DMS79 (cell line): ENCODE measurements at places on chromosomes 6 and 20.

DNA sequence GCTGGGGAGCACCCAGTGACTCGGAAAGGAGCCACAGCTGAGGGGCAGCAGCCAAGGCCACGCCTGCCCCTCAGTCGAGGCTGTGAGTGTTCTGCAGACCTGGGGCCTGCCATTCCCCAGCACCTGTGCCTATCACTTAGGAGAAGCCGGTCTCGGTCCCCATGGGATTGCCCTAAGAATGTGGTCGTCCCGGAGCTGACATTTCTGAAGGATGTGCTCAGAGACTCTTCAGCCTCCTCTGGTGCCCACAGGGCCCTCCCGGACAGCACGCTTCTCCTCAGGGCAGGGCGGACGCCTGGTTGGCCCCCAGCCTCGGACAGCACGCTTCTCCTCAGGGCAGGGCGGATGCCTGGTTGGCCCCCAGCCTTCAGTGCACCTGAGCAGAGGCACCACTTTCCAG is 223.9 kb downstream of the ERMARD start:
- no peak for DNase-seq

GRCh38 chr6:163459007-163459406 is 44.5 kb downstream of the QKI start:
- DNase-seq: no peak

DNA sequence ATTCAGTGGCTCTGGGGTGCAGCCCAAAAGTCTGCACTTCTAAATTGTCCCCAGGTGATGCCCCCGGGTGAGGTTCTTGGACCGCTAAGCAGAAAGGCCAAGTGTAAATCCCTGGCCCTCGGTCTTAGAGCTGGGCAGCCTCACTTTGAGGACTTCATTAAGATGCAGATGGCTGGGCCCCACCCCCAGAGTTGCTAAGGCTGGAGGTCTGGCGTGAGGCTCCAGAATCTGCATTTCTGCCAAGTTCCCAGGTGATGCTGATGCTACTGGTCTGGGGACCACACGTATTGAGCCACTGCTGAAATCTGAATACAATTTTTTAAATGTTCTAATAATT is 735 bp upstream of the SLC23A2 start:
- no peak for DNase-seq

DNA sequence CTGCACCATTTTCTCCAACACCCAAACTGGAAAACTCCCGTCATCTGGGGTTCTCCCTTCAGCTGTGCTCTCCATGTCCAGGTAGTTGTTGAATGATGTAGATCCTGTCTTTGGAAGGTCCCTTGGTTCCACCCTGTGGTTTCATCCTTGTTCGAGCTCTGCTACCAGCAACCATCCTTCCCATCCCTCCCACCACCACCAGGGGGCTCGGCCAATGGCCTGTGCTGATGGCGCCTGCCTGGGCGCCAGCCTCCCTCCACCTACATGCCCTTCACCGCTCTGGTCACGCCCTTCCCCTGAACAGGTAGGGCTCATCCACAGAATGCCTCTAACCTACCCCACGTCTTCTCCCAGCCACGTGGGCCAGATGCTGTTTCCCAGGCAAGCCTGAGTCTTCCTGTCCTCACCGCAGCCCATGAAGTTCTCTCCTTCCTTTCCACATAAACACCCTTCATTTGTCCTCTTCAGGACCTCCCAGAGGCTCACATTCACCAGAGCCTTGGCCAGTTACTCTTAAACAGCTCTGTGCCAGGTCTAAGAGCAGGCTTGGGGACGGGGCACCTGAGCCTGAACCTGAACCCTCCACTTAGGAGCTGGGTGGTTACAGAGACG is 75.1 kb upstream of the DUSP22 start:
- no peak for DNase-seq

GRCh38 chr6:84546427-84546914 is 217.9 kb downstream of the TBX18 start:
- DNase-seq: no peak

DNA sequence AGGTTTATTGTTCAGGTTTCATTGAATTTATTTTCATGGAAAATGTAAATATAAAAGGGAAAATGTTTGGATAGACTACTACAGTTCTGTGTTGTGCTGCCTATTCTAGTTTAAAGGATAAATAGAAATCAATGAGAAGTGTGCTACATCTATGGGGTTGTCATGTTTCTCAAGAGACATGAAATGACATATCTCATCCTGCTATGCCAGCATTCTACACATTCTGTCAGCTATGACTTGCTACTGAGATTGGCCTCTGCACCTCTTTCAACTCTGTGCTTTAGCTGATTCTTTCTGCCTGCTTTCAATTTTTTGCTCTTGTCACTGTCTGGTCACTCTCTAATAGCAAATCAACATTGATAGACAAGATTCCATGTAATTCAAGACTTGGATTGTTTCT is 33.8 kb upstream of the COL19A1 start:
- no peak for DNase-seq

- no peak for DNase-seq
These were observed 67.0 kb downstream of the DNAAF9 start for GRCh38 chr20:3340443-3340842.

- DNase-seq: no peak
These were observed 191.9 kb upstream of the PREP start for GRCh38 chr6:105594821-105595220.

GRCh38 chr20:36546111-36546736 is 4.9 kb downstream of the MYL9 start:
- DNase-seq: no peak

DNA sequence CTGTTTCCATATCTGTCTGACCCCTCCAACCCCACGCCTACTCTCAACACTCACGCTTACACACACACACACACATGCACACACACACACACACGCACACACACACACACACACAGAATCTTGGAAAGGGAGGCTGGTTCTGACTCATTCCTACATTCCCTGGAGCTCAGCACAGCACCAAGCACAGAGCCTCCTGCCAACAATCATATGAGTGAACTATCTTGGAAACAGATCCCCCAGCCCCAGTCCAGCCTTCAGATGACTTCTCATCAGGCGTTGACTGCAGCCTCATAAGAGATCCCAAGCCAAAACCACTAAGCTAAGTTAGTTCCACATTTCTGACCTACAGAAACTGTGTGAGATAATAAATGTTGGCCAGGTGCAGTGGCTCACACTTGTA is 14.1 kb upstream of the HCK start:
- no peak for DNase-seq

DNA sequence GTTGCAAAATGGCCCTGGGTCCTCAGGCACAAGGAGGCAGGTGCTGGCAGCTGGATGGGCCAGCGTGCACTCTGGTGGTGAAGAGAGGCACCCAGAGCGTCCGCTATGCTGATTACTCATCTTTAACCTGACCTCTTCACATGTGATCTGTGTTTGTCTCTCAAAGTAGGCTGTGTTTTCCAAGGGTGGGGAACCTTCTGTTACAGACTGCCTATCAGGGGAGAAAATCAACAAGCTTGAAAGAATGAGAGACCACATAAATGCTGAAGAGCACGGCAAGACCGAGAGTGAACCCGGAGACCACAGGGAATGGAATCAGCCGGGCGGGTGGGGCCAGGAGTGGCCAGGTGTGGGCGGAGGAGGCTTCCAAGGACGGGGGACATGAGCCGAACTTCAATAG is 16.2 kb downstream of the BNIP5 start:
- peak; percentile 35 for DNase-seq

GRCh38 chr6:45816674-45817297 is 198.9 kb downstream of the CLIC5 start:
- DNase-seq: no peak

GRCh38 chr6:151665329-151665728 is 142.2 kb upstream of the ESR1 start:
- no peak for DNase-seq

DNA sequence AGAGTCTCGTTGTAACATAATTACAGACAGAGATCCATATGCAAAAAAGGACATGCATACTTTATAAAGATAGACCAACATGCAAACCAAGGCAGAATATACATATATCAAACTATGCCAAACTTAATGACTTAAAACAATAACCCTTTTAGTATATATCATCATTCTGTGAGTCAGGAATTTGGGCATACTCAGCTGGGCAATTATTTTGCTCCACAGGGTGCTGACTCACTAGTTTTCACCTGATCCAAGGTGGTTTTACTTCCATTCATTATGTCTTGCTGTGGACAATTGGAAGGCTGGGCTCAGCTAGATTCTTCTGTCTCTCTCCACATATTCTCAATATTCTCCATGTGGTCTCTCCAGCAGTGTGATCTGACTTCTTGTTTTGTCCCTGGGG is 41.2 kb upstream of the RNF146 start:
- DNase-seq: no peak

GRCh38 chr20:61874421-61875068 is 191.1 kb downstream of the TAF4 start:
- DNase-seq: peak; percentile 17

GRCh38 chr20:34164381-34164984 is 52.4 kb upstream of the EIF2S2 start:
- DNase-seq: no peak

DNA sequence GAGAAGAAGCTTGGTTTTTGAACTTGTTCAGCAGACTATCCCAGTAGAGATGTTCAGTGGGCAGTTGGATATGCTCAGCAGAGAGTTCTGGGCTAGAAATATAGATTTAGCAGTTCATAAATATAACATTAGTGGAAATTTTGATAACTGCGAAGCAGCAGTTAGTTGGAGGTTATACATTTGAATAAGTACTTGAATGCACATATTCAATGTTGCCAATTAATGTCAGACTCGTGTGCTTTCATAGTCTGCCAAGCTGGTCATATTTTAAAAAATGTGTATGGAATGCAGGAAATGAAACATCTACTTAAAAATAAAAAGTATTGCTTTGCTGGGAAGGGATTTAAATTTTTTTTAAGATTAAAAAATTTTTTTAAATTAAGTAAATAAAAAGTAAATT is 92.5 kb upstream of the E2F3 start:
- no peak for DNase-seq

GRCh38 chr20:10171864-10172751 is 46.5 kb upstream of the SNAP25 start:
- peak; percentile 8 for DNase-seq

DNA sequence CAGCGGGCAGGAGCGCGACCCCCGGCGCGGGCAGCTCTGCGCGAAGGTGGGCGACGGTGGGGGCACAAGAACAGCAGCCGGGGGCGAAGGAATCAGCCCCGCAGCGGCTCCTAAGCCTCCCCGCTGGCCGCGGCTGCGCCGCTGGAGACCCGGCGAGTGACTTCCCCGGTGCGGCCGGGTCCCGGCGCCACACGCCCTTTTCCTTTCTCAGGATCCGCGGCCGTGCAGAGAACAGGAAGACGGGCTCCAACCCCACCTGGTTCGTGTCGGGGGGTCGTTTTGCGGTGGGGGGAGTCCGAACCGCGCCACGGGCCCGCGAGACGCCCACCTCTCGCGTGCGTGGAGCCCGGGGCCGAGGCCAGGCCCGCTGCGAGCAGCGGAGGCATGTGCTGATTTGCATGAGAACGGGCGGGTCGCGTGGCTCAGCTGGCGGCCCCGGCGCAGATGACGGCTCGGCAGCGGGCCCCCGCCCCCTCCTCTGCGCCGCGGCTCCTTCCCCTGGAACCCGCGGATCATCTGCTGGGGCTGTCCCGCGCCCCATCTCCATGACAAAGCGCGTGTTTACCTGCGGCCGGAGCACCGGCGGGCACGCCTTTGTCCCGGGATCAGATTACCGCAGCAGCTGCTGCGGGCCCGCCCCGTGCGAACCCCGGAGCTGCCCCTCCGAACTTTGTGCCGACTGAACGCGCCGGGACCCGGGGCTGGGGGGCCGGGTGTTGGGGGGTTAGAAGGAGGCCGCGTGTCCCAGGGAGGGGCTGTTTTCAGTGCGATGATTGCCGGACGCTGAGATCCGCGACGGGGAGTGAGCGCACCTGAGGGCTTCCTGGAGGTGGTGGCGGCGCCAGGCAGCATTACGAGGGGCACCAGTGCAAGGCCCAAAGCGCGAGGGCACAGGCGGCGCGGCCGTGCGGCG is 4.9 kb upstream of the DLL1 start:
- DNase-seq: peak; percentile 17

GRCh38 chr6:77178821-77179220 is 284.5 kb downstream of the HTR1B start:
- no peak for DNase-seq

- no peak for DNase-seq
These were observed 25.7 kb downstream of the HIVEP1 start for GRCh38 chr6:12037798-12038197.

- no peak for DNase-seq
These were observed 101.3 kb downstream of the MTHFD1L start for GRCh38 chr6:150966786-150967185.

DNA sequence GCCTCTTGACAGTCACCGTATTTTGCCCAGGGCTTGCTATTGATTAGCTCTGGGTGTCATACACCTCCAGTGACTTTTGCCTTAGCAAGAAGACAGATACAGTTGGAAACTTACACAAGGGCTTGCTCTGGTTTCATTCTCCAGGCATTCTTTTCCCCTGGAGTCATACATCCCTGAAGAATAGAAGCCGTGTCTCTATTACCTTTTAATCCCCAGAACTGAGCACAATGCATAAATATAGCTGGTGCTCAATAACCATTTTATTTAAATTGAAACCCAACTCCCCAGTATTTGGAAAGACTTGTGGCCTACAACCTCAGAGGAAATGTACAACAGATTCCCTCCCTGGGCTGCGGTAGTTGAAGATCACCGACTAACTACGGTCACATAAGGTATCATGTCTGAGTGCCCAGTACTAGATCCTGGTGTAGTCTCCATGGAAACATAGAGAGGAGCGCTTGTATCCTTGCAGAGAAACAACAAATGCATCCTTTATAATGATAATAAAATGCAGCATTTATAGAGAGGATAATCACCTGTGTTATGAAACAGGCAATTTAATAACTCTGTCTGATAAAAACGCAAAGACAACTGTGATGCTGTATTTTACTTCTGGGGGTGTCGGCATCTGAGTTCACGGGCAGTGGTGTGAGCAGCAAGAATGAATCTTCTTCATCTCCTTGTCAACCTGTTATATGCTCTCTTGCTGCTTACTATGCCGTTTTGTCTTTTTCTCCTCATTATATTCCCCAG is 401.2 kb upstream of the AGPAT4 start:
- DNase-seq: no peak

DNA sequence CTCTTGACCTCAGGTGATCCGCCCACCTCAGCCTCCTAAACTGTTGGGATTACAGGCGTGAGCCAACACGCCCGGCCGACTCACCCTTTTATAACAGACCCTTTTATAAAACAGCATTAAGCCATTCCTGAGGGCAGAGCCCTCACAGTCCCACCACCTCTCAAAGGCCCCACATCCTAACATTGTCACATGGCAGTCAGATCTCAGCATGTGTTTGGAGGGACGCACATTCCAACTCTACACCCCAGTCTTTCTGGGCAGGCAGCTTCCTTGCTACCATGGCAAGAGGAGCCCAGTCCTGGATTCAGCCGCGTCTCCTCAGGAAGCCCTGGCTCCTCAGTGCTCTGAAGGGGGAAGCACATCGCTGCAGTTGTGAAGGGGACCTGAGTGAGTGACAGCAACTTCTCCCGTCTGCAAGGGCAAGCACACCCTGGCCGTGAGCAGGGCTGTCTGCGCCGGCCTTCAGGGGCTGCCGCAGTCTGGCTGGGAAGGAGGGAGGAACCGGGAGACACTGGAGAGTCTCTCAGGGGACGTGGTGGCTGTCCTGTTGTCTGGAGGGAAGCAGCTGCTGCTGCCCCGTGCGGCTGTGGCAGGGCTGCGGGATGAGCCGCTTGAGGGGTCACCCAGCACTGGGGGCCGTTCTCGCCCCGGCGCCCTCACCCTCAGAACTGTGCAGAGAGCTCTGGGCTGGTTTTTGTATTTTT is 15.9 kb downstream of the OSBPL2 start:
- DNase-seq: no peak
